ENCODE measurements at places on chromosomes 3 and 15.

GRCh38 chr15:77001351-77001750, 6.4 kb downstream of the PSTPIP1 start:
- no peak for DNase-seq

- peak; percentile 95 for DNase-seq
These were observed 29.5 kb upstream of the ZNF710 start for GRCh38 chr15:89971592-89971997.

- no peak for DNase-seq
These were observed 8.3 kb downstream of the CCDC80 start for GRCh38 chr3:112632596-112632995.

- DNase-seq = no peak
These were observed 62.2 kb downstream of the PYDC2 start for GRCh38 chr3:191523148-191523547.

GRCh38 chr3:155682426-155683343, 62.2 kb downstream of the PLCH1 start:
- DNase-seq = no peak

DNA sequence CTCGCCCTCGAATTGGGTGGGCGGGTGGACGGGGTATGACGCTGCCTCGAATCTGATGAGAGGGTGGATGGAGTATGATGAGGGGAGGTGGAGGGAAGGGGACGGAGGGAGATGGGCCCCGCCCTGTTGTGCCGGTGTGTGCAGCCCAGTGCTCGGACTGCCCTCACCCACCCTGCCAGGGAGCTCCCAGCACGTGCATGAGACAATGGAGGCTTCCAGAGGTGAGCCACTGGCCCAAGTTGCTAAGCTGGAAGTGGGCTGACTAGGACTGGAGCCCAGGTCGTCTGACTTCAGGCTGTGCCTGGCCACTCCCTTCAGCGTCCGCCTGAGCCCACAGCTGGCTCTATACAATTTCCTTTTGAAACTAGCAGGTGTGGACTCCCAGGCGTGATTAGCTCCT, 47.0 kb upstream of the CTSH start:
- no peak for DNase-seq

DNA sequence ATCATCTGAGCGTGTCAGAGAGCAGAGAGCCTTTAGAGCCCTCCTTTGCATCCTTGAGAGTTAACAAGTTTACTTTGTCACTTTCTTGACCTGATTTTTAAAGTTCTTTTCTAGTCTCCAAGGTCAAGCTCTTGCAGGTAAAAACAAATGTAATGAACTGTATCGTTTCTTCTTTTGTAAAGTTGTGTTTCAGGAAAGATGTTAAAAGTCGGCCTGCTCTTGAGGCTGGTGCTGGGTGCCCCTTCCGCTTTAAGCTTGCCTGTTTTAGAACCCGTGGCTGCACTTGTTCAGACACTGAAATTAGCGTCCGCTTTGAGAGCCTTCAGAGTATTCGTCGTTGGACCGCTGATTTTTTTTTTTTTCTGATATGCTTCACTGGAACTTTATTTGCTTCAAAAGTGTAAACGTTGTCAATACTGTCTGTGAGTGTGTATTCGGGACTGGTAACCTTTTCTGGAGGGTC, 52.6 kb upstream of the ULK4 start:
- peak; percentile 49 for DNase-seq

DNA sequence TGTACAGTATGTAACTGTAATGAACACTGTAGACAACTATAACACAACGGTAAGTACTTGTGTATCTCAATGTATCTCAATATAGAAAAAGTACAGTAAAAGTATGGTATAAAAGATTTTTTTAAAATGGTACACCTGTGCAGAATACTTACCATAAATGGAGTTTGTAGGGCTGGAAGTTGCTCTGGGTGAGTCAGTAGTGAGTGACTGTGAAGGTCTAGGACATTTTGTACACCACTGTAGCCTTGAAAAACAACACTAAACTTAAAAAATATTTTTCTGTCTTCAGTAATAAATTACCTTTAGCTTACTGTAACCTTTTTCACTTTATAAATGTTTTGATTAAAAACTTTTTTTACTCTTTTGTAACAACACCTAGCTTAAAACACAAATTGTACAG, 142.9 kb downstream of the ATG7 start:
- DNase-seq = no peak

- DNase-seq = no peak
These were observed 7.4 kb downstream of the PRC1 start for GRCh38 chr15:90986790-90987507.

- peak; percentile 7 for DNase-seq
These were observed 29.8 kb downstream of the SRPRB start for GRCh38 chr3:133835418-133835743.

DNA sequence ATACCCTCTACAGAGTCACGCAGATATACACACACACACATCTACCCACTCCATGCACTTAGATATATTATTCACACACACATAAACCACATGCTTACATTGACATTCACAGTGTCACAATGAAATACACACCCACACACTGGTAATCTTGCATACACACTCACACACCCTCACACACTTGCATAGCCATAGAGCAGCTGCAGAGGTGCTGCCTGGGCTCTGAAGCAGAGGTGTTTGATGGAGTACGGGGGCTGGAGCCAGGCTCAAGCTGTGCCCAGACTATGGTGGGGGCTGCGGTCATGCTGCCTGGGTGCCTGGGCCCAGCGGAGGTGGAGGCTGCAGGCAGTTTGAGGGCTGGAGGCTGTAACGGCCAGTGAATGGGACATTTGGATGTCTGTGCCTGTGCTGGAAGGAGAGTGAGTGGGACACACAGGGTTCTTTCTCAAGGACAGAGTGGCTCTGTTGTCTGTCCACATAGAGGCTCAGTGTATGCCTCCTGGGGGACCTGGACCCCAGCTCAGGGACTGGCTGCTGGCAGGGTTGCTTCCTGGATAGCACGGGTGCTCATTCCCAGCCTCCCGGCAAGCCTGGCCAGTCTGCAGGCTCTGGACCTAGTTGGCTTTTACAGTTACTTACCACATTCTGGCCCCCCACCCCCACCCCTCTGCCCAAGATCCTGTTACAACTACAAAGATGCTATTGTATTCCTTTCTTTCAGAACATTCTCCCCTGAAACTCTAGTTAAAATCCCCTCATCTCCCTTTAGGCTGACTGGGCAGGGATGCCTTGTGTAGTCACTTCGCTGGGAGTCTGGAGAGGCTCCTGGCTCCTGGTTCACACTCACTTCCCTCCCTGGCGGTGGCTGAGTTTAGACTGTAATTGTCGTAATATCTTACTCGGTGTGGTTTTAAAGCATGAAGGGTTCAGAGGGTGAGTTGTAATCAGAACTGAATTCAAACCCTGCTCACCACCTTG, 12.5 kb downstream of the GASK1A start:
- no peak for DNase-seq

- DNase-seq = peak; percentile 95
These were observed 98.9 kb upstream of the TLE3 start for GRCh38 chr15:70196372-70197316.

GRCh38 chr3:100891033-100891432, 102.2 kb downstream of the ABI3BP start:
- DNase-seq = no peak

GRCh38 chr3:62370112-62370857, 3.1 kb downstream of the FEZF2 start:
- DNase-seq = peak; percentile 78

GRCh38 chr15:44315126-44315525, 26.6 kb downstream of the GOLM2 start:
- no peak for DNase-seq
